ENCODE measurements at places on chromosomes 7 and 10.

DNA sequence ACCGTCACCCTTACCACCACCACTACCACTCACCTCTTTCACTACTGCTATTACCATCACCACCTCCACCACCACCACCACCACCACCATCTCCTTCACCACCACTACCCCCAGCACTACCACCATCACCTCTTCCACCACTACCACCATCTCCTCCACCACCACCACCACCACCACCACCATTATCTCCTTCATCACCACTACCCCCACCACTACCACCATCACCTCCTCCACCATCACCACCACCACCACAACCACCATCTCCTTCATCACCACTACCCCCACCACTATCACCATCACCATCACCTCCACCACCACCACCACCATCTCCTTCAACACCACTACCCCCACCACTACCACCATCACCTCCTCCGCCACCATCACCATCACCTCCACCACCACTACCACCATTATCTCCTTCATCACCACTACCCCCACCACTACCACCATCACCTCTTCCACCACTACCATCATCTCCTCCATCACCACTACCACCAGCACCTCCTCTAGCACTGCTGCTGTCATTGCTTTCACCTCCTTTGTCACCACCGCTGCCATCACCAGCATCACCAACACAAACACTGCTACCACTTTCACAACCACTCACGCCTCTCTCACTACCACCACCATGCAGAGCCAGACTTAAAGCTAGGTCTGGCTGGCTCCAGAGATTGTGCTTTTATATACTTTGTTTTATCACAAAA lies 109.3 kb downstream of the ICA1 start:
- H3K27me3 ChIP-seq: peaks cover 4% of the 10 kb centered on the region
- peaks cover 5% of the 10 kb centered on the region for H3K36me3 ChIP-seq
- no peak overlapping the region for H3K4me3 ChIP-seq
- peaks cover 23% of the 10 kb centered on the region for H3K4me1 ChIP-seq

DNA sequence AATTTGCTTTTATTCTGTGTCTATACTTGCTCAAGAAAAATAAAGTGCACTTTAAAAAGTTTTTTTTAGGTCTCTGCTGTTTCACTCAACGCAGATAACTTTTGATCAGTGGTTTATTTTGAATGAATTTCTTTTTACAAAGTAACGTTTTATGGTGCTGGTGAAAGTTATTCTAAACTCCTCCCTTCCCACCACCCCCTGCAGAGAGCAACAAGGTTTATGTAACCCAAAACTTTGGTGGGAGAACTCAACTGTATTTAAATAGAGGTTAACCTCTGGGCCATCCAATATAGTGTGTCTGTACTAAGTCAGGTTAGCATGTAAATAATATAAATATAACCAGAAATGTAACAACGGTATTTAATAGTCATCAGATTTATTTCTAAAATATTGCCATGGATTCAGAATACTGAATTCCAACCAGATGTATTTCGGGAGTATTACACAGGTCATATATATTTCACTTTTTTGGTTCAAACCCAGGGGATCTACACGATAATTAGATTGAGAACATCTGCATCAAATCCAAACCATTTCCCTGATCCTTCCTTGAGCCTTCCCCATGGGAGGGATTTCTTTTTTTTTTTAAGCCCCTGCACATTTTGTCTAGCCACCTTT lies 3.9 kb upstream of the CUX1 start:
- H3K27ac ChIP-seq: no peak overlapping the region
- no peak for DNase-seq
- peaks cover 19% of the 10 kb centered on the region for H3K4me1 ChIP-seq
- peak overlapping the region; percentile 62 for H3K4me3 ChIP-seq
- peaks cover 36% of the 10 kb centered on the region for H3K27me3 ChIP-seq
- peaks cover 1% of the 10 kb centered on the region for H3K36me3 ChIP-seq

DNA sequence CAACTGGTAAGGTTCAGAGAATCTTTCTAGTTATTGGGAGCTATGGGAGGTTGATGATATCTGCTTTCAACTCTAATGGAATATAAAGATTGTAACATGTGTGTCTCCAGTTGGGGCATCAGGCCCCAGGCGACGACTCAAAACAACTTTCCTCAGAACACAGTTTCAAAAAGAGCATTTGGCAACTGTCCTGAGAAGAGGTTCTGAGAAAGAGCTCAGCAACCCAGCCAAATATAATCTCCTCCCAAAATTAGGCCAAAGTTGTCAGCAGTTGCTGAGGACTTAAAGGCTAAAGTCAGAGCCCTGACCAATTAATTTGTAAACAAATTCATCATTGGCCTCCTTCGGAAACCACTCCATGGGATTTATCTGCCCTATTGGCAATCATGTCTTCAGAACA lies 251.1 kb upstream of the NFE2L3 start:
- no peak overlapping the region for H3K27ac ChIP-seq
- H3K36me3 ChIP-seq: no peaks in the 10 kb centered on the region
- H3K4me1 ChIP-seq: no peaks in the 10 kb centered on the region

DNA sequence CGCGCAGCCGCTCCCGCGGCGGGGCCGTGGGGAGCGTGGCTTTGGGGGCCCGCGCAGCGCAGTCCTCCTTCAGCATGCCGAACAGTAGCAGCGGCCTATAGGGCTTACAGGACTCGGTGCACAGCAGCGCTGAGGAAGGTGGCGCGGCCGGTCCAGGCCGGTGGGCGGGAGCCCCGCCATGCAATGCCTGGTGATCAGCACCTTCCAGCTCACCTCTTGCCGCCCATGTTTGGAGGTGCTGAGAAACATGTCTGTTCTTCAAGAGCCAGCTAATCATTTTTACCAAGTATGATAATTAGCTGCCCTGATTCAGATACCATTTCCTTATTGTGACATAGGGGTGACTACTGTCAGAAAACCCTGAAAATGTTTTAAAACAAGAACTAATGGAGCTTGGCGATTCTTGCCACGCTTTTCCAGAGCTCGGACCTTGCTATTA lies 33.5 kb upstream of the SFTPD start:
- H3K27ac ChIP-seq: no peak overlapping the region
- H3K4me1 ChIP-seq: peaks cover 13% of the 10 kb centered on the region
- H3K36me3 ChIP-seq: no peaks in the 10 kb centered on the region
- H3K27me3 ChIP-seq: peaks cover 88% of the 10 kb centered on the region
- peak overlapping the region; percentile 27 for H3K4me3 ChIP-seq
- no peak for DNase-seq

DNA sequence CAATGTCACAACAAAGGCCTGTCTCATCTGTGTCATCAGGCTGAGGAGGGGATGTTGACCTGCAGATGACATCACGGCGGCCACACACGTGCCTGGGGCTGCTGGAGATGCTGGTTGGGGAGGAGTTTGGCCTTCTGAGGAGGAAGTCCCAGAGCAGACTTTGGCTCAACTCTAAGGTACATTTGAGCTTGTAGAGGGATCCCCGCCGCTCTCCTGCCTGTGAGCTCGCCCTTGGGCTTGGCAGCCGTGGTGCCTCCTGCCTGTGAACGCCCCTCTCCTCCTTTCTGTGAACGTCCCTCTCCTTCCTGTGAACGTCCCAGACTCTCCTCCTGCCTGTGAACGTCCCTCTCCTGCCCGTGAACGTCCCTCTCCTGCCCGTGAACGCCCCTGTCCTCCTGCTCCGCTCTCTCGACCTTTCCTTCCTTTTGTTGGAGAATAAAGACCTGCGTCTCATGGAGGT lies 176.4 kb downstream of the DNAJB6 start:
- peaks cover 78% of the 10 kb centered on the region for H3K27me3 ChIP-seq
- H3K4me3 ChIP-seq: no peak overlapping the region
- H3K36me3 ChIP-seq: no peaks in the 10 kb centered on the region
- no peaks in the 10 kb centered on the region for H3K4me1 ChIP-seq

DNA sequence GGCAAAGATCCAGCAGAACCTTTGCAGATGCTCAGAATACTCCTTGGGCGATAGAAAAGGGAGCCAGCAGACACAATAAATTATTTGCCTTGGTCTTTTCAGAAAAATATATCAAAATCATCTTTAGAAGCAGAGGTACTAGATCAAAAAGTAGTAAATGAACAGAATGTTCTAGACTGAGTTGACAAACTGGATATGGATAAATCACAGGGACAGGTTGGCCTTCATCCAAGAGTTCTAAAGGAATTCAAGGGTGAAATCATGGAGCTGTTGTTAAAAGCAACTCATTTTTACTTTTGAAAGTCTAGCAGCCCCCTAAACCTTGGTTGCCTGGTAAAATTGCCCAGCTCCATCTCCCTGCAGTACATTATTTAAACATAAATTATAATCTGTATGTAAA lies 99.1 kb downstream of the PLCE1 start:
- H3K4me3 ChIP-seq: no peak overlapping the region
- no peak for DNase-seq
- H3K27me3 ChIP-seq: peaks cover 4% of the 10 kb centered on the region
- H3K27ac ChIP-seq: no peak overlapping the region
- H3K36me3 ChIP-seq: no peaks in the 10 kb centered on the region

GRCh38 chr7:137476937-137477336 lies 133.4 kb upstream of the PTN start:
- H3K4me3 ChIP-seq: no peak overlapping the region
- no peak overlapping the region for H3K27ac ChIP-seq
- no peaks in the 10 kb centered on the region for H3K36me3 ChIP-seq
- no peak for DNase-seq
- no peaks in the 10 kb centered on the region for H3K4me1 ChIP-seq

DNA sequence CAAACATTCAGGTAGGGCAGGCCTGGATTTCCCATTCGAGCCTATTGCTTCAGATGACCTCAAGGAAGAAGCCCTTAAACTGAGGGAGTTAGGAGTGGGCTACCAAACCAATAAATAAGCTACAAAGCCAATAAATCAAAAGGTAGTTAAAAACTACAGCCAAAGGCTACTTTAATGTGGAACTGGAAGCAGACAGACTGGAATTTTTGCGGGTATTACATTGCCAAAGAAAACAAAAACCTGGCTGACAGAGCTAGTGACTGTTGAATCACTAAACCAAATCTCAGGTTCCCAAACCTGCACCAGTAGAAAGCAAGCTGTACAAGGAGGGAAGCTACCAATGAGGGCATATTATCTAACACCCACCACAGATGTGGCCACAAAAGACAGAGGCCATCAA lies 315.6 kb downstream of the GRM8 start:
- no peak overlapping the region for H3K4me3 ChIP-seq
- H3K4me1 ChIP-seq: no peaks in the 10 kb centered on the region
- no peak overlapping the region for H3K27ac ChIP-seq
- no peaks in the 10 kb centered on the region for H3K36me3 ChIP-seq
- DNase-seq: no peak

- no peaks in the 10 kb centered on the region for H3K36me3 ChIP-seq
- H3K27me3 ChIP-seq: peaks cover 69% of the 10 kb centered on the region
- H3K4me3 ChIP-seq: no peak overlapping the region
- peak; percentile 11 for DNase-seq
- H3K27ac ChIP-seq: no peak overlapping the region
- peaks cover 15% of the 10 kb centered on the region for H3K4me1 ChIP-seq
These were observed 356.9 kb downstream of the DNAJB6 start for GRCh38 chr7:157693521-157694375.

DNA sequence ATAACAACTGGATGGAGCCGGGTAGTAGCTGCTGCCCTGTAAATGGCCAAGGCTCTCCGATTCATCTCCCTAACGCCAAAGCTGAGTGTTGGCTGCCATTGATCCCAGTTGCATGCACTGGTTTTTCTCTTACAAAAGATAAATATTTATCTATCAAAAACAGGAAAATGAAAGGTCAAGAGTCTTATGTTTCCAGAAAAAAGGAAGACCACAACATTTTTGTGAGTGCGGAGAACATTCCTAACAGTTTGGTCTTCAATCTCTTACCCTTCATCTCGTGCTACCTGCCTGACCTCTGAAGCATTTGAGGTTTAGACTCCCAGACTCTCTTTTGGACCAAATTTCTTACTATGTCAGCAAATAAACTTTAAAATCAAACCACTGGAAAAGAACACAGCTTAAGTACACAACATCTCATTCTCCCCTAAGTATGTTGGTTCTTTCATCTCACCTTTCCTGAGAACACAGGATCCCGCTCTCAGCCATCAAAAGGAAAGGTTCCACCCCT lies 61.6 kb downstream of the SORBS1 start:
- H3K4me1 ChIP-seq: no peaks in the 10 kb centered on the region
- H3K36me3 ChIP-seq: no peaks in the 10 kb centered on the region
- no peak overlapping the region for H3K27ac ChIP-seq
- peaks cover 21% of the 10 kb centered on the region for H3K27me3 ChIP-seq

DNA sequence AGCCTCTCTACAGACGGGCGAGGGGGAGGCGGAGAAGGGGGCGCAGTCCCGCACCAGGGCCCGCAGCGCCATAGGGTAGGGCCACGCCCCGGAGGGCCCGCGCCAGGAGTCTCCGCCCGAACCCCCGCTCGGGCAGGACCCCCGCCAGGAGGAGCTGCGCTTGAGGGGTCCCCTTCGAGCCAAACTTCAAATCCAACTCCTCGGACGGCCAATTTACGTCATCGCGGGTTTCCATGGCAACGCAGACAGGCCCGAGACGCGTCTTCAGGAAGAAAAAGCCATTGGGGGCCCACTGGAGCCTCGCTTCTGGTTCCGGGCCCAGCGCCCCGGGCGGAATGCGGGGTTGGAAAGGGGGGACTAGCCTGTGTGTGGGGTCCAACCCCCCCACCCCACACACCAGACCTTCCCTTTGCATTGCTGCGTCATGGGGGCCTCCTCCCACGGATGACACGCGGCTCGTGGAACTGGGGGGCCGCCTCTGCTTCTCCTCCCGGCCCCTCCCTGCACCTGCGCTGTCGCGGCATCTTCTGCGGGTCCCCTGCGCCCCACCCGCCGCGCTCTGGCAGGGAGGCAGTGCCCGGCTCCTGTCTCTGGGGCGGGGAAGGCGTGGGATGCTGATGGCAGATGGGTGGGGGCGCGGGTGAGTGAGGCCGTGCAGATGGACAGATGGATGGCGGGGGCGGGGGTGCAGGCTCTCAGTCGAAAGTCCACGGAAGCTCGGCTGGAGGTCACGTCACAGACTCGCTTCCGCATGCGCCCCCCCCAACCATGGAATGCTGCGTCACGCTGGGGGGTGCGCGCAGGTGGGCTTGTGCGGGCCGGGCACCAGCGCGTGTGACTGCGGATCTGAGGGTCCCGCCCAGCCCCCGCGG lies 1.2 kb downstream of the CALY start:
- H3K4me1 ChIP-seq: peaks cover 3% of the 10 kb centered on the region
- H3K36me3 ChIP-seq: peaks cover 1% of the 10 kb centered on the region
- H3K4me3 ChIP-seq: peak overlapping the region; percentile 36
- peak; percentile 88 for DNase-seq

GRCh38 chr10:51063659-51064535 lies 10.4 kb upstream of the PRKG1 start:
- no peak overlapping the region for H3K27ac ChIP-seq
- H3K4me3 ChIP-seq: no peak overlapping the region
- no peaks in the 10 kb centered on the region for H3K36me3 ChIP-seq
- no peak for DNase-seq
- no peaks in the 10 kb centered on the region for H3K27me3 ChIP-seq
- no peaks in the 10 kb centered on the region for H3K4me1 ChIP-seq
